ENCODE measurements at places on chromosomes 3 and 15. TPM values are rescaled to one million over a fixed set of nuclear protein-coding genes. Genes with fewer than 3 reads are reported as not detected.

DNA sequence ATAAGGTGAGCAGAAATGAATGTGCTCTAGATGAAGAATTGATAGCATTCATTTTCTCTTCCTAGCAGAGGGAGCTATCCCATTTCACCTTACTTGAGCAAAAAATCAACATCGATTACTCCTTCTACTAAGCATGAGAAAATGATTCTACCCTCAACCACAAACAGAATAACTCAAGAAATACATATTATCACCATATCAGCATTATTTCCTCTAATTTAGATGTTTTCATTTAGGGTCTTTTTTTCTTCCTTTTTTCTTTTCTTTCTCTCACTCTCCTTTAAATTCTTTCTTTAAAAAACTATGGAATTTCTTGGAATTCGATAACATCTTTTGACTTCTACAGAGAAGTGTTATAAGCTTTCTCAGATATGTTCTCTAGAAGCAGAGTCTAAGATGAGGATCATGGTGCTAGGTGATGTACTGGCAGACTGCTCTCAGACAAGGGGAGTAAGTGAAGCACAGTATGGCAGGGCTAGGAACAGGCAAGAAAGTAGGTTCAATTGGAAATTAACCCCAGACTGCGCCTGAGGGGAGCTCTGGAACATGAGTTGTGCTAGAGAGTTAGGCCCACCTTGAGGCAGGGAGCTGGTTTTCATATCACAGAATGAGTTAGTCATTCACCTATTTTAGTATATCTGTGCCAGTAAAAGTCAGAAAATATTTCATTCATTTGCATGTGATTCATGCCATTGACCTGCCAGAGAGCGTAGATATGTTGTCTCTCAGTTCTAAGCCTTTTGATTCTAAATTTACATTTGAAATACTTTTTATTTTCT, 279.2 kb upstream of the KCNH8 start:
- H3K4me3 ChIP-seq = no peak overlapping the region
- no peaks in the 10 kb centered on the region for H3K36me3 ChIP-seq
- H3K27me3 ChIP-seq = no peaks in the 10 kb centered on the region
- no peak for DNase-seq
- H3K27ac ChIP-seq = no peak overlapping the region

DNA sequence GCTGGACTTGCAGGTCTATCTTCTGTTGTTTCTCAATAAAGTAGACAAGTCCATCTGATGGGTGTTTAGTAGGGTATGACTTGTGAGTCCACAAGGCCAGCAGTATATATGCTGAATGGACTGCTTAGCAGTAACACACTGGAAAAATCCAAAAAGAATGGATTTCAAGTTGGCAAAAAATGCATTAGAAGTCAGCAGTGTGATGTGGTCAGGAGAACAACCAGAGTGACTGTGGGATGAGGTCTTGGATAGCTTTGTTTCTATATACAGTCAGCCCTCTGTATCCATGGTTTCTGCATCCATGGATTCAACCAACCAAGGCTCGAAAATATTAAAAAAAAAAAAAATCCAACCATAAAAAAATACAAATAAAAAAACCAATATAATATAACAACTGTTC, 55.8 kb downstream of the LPP start:
- peaks cover 6% of the 10 kb centered on the region for H3K4me1 ChIP-seq
- no peaks in the 10 kb centered on the region for H3K36me3 ChIP-seq
- H3K27ac ChIP-seq = no peak overlapping the region
- no peak for DNase-seq
- no peak overlapping the region for H3K4me3 ChIP-seq
- H3K27me3 ChIP-seq = no peaks in the 10 kb centered on the region

The CDAN1 gene
- 11.0 TPM for total RNA-seq

The IL17RD gene
- 2.0 TPM for total RNA-seq

DNA sequence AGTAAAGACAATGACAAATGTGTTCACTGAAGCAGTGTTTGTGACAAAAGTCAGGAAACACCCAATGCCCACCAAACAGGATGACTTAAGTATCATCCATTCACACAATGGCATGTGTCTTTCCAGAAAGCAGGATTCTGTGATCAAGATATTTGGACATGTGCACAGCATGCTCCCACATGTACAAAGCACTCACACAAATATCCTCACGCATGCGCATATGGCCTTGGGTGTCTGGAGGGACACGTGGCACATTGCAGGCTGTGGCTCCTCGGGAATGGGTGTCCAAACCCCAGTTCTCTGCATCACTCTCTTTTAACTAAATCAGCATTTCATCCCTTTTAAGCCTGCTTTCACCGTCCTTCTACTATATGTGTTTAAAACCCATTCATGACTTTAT, 130.5 kb downstream of the KLF13 start:
- no peaks in the 10 kb centered on the region for H3K36me3 ChIP-seq
- H3K4me1 ChIP-seq = no peaks in the 10 kb centered on the region
- H3K4me3 ChIP-seq = no peak overlapping the region
- no peak overlapping the region for H3K27ac ChIP-seq
- no peak for DNase-seq
